ENCODE measurements at places on chromosomes 7 and 10.

DNA sequence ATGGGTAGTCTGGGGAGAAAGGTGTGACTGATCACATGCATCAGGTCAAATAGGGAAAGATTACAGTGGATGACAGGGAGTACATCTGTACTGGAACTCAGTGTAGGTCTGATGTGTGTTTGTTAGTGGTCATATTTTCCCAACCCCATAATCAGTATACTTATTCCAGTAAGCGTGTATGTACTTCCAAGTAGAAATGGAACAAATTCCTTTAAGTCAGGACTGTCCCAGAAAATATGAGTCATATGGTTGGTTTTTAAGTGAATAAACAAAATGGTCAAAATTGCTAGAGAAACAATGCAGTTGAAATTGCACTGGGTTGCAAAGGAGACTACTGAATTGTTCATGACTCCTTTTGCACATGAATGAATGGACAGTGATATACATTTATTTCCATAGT lies 118.8 kb upstream of the MYO3A start:
- no peak for DNase-seq

GRCh38 chr10:72088889-72089575 lies 681 bp upstream of the SPOCK2 start:
- no peak for DNase-seq

DNA sequence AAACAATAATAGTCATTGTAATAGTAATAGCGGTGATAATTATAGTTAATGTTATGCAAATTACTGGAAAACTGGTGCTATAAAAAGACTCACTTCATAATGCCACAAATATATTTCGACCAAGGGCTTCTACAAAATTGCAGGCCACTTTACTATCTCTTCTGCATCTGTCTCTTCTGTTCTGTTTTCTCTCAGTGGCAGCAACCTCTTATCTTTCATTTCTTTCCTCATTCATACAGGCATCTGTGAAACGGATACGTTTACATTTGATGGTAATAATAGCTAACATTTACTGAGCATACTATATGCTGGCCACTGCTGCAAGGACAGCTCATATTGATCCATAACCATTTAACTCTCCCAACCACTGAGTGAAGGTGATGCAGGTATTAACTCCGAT lies 537.4 kb upstream of the PFKP start:
- DNase-seq, result no peak

- peak; percentile 21 for DNase-seq
These were observed 208.1 kb downstream of the TCF7L2 start for GRCh38 chr10:113158183-113158582.

DNA sequence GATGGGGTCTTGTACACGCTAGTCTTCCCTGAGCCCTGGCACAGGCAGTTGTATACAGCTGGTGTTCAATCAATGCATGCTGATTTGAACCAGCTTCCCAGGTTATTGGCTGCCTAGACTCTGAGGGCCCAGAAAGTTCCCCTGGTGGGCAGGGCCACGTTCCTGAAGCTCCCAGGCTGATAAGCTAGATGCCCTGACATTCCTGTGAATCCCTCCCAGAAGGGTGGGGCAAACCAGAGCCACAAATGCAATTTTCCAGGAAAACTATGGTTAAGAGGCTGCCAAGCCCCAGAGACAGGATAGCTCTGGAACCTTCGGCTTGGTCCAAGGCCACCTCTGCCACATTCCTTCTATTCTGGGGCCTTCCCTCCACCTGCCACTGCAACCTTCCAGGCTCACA lies 78.2 kb downstream of the FAM53B start:
- no peak for DNase-seq

- DNase-seq, result no peak
These were observed 169.6 kb upstream of the ITGB1 start for GRCh38 chr10:33127622-33128021.

DNA sequence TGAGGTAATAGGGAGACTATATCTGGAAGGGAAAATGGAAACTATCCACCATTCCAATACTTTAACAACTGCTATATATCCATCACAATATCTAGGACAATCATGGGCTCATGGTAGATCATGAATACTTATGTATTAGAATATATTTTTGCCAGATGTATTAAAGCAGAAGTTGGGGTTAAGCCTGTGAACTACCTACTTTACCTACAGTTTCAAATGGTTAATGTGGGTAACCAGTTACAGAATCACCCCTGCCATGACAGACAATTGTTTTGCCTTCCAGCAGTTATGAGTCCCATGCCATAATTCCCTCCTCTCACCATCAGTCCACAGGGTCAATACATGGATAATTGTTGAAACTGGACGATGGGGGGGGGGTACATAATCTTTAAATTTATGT lies 29.9 kb upstream of the RAPGEF5 start:
- DNase-seq, result no peak

DNA sequence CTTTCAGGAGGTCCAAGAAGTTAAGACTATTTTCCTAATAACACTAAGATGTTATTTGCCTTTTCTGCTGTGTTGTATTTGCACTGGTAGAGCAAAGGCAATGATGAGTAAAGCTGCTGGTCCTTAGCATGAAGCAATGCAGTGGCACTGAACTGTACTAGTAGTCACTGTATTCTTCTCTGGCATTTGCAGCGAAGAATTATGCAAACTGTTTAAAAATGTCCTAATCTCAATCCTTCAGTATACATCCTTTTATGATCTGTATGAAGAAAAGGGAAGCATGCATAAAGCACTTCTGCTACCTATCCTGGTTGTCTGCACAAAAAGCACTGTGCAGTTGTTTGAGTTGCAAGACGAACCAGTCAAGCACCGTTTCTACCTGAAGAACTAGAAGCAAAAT lies 20.4 kb downstream of the IGF2BP3 start:
- DNase-seq, result no peak

DNA sequence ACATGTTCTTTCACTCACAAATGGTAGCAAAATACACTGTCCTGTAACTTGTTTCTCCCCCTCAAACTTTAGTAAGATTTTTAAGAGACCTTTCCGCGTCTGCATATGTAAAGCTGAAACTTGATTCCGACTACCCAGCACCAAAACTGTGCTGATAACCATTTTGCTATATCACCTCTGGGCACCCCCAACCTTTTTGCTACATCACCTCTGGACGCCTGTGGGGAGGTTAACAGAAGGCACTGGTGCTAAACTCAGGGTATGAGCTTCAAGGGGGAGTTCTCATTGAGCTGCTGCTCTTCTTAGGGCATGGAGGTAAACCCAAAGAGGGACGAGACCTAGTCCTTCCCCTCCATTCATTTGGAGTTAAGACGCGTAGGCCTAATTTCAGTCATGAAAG lies 67.6 kb upstream of the NFE2L3 start:
- no peak for DNase-seq

DNA sequence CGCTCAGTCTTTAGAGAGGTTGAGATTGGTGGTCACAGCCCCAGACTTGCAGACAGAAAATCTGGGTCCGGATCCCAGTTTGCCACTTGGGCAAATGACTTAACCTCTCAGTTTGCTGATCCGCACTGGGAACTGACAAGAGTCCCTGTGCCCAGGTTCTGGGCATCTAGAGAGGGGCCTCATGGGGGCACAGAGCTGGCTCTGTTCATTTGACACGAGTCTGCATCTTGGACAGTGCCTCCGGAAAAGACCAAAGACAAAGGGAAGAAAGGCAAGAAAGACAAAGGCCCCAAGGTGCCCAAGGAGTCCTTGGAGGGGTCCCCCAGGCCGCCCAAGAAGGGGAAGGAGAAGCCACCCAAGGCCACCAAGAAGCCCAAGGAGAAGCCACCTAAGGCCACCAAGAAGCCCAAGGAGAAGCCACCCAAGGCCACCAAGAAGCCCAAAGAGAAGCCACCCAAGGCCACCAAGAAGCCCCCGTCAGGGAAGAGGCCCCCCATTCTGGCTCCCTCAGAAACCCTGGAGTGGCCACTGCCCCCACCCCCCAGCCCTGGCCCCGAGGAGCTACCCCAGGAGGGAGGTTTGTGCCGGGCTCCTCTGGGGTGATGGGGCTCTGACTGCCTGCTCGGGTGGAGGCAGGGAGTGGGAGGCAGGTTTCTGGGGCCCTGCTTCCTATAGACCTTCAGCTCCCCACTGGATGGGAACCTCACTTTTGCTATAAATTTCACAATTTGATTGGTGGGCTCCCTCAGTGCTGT lies 2.3 kb downstream of the AEBP1 start:
- DNase-seq, result no peak

- no peak for DNase-seq
These were observed 63.0 kb downstream of the KIAA1549 start for GRCh38 chr7:138918176-138918575.

DNA sequence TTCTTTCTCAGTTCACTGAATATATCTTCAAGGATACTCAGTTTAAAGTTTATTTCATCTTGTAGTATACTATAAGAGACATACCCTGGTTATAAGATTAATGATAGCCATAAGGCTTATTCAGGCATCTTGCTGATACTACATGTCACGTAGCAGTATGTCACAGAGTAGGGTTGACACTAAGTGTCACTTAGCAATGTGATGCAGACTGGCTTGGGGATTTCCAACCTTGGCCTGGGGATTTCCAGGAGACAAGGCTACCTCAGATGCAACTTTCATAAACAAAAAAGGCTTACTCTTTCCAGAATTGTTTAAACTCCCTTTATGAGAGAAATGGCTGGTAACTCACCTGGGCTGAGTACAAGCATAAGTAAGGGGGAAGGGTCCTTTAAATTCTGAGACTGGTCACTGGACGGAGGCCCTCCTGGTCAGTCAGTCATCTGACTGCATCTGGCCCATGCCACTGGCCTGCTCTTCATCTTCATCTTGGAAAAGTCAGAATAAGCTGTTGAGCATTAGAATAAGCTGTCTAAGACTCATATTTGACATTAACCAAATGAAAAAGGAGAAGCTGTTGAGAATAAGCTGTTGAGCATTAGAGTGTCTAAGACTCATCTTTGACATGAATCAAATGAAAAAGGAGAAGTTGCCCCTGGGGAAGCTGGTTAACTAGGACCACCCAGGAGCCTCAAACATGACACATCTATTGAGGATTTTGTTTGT lies 9.5 kb downstream of the SLC13A1 start:
- no peak for DNase-seq

GRCh38 chr7:151597541-151598444 lies 78.1 kb upstream of the RHEB start:
- peak; percentile 39 for DNase-seq

DNA sequence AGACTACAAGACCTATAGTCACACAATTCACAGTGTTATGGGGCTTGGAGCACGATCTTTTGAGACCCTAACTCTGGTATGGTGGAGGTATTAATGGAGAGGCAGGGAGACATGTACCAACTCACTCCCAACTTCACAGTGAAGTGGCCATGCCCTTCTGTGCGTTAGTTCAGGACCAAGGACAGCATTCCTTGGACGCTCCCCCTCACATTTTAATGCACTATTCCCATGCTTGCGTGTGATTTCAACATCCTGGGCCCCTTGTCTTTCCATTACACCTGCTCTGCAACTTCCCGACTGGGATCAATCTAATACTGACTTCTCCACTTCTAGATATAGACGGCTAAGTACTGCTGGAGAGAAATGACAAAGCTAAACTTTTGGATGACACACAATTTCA lies 72.7 kb downstream of the PLCE1 start:
- no peak for DNase-seq

GRCh38 chr10:97543025-97543546 lies 29.5 kb upstream of the ANKRD2 start:
- DNase-seq, result peak; percentile 90

- no peak for DNase-seq
These were observed 84.8 kb downstream of the FAM53B start for GRCh38 chr10:124659380-124659779.

Measured in amniotic stem cell (primary cell).